ENCODE measurements at places on chromosomes 13 and 19.

- DNase-seq, result peak; percentile 25
Observed at GRCh38 chr13:30796132-30796572, 60.8 kb downstream of the ALOX5AP start.

- no peak for DNase-seq
Observed at GRCh38 chr13:69556540-69557196, 551.0 kb upstream of the ATXN8OS start.

- DNase-seq, result no peak
Observed at GRCh38 chr13:112133499-112134390, 66.8 kb downstream of the SOX1 start.

DNA sequence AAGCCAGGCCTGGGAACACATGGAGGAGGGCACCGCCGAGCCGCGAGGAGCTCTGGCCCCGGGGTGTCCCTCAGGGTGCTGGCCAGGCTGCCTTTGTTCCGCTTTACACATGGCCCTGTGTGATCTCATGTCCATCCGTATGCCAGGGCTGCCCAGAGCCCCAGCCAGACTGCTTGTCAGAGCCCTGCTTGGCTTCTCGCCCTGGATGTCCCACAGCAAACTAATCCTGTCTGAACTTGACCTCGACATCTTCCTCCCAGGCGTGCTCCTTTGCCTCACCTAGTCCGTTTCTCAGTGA is 14.3 kb downstream of the BCKDHA start:
- DNase-seq, result no peak

DNA sequence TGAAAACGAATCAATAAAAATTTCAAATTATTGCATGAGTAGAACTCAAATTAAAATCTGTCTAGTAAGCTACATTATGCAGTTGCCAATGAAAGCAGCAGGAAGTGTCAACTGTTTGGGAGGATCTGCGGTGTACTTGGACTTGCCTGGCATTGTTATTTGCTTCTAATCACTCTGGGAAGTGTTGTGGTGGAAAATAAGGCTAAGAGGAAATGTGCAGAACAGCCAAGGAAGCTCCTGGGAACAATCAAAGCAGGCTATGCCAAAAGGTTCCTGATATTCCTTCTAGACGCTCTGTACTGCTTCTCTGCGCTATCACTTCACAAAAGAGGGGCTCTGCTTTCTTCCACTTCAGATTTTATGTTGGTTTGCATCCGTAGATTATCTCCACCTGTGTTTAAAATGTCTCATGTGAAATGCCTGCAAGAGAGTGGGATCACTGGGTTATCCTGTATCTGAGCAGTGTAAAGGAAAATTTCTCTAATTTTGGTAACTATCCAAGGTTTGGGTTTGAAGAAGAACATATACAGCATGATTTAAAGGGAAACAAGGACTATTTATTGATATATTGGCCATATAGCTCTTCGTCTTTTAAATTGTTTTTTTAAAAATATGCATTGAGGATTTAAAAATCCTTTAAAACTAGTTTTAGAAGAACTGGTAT is 182.7 kb upstream of the CSNK1A1L start:
- DNase-seq, result no peak

GRCh38 chr19:48239582-48240141 is 16.1 kb downstream of the CARD8 start:
- no peak for DNase-seq

DNA sequence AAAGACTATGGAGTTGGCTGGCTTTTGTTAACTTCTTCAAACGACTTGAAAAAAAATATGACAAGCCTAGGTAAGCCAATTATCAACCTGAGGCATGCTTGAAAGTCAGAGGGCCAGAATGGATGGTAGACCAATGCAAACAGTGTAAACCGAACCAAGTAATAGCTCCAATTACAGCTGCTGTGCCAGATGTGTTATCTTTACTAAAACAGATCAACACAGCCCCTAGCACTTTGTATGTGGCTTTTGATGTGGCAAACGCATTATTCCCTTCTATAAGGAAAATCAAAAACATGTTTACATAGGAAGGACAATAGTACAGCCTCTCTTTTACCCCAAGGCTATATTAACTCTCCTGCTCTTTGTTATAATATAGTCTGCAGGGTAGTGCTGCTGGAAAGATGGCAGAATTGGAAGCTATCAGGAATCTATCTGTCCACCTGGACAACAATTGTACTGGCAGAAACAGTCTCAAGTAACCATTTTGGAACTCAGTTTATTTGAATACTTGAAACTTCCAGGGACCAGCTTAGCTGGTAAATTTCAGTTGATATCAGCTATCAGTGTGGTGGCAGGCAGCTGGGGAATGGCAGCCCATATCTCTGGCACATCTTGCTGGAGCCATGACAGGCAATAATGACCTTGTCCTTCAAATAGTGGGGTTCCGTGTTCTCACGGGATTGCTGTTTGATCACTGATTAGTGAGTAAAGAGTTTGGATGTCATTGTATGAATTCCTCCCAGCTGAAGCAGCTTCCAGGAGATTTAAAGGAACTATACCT is 144.4 kb upstream of the WASF3 start:
- DNase-seq, result no peak

DNA sequence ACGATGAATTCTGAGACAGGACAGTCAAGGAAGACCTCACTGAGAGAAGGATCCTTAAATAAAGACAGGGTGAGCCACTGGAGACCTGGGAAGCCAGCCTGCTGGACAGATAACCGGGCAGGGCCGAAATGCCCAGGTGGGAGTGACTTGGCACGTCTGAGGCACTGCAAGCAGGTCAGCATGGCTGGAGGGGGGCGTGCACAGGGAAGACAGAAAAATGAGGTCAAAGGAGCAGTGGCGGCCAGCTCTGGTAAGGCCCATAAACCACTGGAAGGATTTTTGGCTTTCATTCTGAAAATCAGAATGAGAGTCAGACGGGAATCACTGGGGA is 5.8 kb upstream of the ATP1A3 start:
- no peak for DNase-seq

DNA sequence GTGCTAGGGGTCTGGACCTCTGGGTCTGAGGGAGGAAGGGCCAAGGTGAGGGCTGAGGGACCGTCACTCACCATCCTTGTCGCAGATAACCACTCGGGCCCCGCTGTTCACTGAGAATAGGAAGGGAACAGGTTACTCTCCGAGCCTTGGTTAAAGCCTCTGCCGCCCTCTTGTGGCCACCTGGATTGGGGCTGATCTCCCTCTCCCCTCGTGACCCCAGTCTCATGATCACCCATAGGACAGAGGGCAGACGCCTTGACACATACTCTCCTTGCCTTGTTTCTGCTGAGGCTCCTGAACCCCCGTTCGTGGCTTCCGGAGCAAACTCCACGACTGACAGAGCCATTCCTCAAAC is 580 bp downstream of the HSD17B14 start:
- peak; percentile 96 for DNase-seq

DNA sequence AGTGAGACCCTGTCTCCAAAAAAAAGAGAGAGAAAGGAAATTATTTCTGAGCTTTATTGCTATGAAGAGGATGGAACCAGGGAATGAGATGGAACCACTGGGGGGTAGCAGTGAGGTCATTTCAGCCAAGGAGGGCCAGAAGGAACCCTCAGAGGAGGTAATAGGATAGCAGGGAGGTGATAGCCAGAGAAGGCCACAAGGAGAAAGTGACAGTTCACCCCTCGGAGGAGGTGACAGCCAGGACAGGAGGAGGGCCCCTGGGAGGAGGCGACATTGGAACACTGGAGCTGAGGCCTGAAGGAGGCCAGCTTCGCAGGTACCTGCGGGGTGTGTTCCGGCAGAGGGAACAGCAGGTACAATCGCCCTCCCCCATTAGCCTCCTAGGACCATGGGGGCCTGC is 675 bp upstream of the PGPEP1 start:
- DNase-seq, result no peak

GRCh38 chr19:50790396-50790795 is at the start of gene ACP4:
Gene ACP4, plus strand, starts transcription at chr19:50790415. Its CDS starts 0 bp downstream, at chr19:50790415.
- no peak for DNase-seq

GRCh38 chr13:109819874-109820273 is 33.5 kb upstream of the IRS2 start:
- DNase-seq, result no peak

DNA sequence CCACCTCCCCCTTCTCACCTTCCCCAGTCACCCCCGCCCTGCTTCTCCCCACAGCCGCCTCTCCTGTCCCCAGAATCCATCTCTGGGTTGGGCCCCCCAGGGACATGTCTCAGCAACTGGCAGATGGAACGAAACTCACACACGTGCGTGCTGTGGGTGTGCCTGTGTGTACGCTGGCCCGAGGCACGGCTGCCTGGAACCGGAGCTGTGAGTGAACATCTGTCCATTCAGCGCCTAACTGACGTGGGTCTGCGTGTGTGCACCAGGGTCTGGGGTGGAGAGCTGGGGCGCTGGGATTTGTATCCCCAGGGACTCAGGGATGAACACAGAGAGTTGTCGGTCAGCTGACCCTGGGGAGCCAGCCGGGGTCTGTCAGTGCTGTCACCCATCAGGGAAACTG is 752 bp upstream of the HAS1 start:
- DNase-seq, result no peak

GRCh38 chr13:40568246-40569023 is 98.0 kb downstream of the FOXO1 start:
- DNase-seq, result no peak

DNA sequence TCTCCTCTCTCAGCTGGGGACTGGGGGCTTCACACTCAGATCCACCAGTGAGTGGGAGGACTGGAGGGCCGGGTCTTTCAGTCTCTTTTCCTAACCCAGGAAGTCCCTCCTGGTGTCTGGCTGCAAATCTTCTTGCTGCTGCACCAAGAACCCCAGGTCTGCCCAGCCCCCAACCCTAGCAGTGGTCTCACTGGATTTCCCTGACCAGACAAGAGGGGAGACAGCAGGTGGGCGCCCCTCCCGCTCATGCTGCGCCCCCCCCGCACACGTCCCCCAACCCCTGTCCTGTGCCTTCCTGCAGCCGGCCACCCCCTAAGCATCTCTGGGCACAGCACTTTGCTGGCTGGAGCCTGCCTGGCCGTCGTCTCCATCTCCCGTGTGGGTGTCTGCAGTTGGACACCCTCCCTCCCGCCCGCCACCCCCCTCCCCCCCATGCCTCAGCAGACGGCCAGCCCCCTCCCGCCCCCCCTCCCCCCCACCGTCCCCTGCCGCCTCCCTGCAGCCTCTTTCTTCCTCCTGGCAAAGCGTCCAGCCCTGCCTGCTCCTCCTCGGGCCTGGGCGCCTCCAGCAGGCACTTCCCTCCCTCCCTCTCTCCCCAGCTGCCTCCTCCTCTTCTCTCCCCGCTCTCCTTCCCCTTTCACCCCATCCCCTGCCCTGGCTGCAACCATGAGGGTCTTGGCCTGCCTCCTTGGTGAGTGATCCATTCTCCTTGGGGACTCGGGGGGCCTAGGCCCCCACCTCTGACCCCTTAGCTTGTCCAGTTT is at the start of gene SSC5D:
SSC5D (plus strand) TSS at position 513 of the 764 bp plus-strand sequence; CDS start at position 667, 154 bp downstream.
- no peak for DNase-seq

- DNase-seq, result no peak
Observed at GRCh38 chr19:947090-947706, 21.4 kb downstream of the ARID3A start.

DNA sequence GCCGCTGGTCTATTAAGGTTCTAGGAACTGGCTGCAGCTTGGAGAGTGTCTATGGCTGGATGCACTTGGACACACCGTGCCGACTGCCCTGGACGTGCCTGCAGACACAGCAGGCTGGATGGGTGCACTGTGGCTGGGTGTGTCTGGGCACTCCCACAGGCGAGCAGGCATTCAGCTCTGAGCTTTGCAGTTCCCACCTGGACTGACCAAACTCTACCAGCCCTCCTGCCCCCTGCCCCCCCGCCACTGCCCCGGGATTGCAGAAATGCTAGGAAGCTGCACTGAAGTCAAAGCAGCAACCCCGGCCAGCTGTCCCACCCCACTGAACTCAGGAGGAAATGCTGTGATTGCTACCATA is 7.0 kb upstream of the LRP3 start:
- no peak for DNase-seq

DNA sequence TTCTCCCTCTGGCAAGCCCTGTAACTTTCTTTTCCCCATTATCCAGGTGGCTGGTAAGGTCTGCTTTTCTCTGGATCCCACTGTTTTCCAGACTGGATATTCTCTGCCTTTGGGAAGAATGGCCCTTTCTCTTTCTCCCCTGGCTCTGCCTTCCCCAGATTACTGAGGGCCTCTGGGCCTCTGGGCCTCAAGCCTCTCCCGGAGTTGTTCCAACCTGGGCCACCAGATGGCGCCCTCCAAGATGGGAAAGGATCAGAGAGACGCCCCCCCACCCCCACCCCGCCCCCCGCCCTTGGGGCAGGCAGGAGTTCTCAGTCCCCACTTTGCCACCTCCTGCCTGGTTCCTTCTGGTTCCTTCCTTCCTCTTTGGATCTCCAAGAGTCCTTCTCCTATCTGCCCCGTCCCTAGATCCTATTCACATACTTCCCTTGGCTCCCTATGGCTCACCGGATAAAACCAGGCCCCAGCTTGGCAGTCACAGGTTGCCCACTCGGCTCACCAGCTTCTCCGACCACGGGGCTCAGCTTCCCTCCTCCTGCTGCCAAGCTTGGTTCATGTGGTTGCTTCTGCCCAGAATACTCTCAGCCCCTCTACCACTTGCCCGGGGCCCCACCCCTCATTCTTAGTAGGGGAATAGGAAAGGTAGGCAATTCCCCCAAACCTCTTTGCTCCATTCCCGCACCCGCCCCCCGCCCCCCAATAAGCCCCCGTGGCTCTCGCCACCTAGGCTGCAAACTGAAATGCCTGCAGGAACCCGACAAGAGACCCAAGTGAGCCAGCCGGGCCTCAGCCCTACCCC is 13.1 kb downstream of the EPS8L1 start:
- peak; percentile 87 for DNase-seq

GRCh38 chr19:46954993-46955812 is 64.4 kb upstream of the NPAS1 start:
- peak; percentile 80 for DNase-seq

DNA sequence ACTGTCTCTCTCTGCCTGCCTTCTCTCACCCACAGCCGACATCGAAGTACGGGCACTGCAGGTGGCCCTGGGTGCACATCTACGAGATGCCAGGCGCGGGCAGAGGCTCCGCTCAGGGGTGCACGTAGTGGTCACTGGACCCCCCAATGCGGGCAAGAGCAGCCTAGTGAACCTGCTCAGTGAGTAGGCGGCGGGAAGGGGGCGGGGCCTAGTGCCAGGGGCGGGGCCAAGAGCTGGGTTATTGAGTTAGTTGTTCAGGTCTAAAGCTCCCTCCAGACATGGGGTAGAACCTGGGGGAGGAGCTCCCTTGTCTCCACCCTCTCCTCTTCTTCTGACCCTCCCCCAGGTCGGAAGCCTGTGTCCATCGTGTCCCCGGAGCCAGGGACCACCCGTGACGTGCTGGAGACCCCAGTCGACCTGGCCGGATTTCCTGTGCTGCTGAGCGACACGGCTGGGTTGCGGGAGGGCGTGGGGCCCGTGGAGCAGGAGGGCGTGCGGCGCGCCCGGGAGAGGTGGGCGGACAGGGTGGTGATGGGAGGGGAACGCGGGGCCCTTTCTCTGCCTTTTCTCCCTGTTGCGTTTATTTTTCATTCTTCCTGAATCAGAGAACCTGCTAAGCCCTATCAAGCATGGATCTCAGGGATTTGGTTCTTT is 1.9 kb downstream of the GTPBP3 start:
- peak; percentile 67 for DNase-seq
